Suppressor macrophage treated with lipopolysaccharide for 1 hour (primary cell): ENCODE measurements at places on chromosomes 4 and X.

- no peak for DNase-seq
Measured at GRCh38 chr4:170093973-170094535, 4.3 kb upstream of the AADAT start.

DNA sequence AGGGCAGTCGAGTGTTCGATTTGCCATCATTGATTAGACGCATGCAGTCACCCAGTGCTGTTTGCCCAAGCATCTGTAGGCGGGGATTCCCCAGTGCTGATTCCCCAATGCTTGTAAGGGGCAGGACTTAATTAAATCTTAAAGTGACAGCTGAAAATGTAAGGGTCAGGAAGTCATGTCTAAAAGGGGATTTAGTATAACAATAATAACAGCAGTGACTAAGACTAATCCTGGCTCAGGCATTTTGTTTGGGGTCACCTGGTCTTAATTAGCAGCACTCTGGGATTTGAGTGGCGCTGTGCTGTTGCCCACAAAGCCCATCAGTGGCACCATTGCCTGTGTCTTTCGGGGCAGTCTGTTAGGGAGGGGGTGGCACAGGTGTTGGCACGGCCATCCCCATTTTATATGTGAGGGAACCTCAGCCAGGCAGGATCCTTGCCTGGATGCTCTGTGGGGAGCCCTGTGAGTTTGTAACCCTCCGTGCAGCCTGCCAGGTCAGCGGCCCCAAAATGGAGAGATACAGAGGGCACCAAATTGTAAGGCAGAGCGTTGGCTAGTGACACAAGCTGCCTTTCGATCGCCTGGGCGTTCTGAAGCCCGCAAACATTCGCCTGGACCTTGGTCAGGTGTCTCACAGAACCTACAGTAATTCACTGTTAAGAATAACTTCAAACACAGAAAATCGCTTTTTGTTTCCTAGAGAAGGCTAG lies 146.7 kb downstream of the TBL1X start:
- DNase-seq, result no peak

- no peak for DNase-seq
Measured at GRCh38 chrX:116607776-116608175, 145.0 kb upstream of the CT83 start.

DNA sequence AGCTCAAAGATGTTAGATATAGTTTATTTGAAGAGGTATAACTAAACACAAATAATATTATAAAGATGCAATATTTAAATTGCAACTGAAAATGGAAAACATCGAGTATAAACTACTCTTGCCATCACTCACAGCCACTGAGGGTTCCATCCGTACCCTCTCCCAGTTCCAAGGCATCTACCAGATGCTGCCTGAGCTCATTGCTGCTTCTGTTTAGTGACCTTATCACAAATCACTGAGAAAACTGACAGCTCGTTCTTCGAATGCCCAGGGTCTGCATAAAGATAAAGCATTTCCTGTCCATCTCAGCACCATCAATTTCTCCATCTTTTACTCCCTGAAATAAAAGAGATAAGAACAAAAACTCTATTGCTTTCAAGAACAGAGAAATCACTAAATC lies 391.7 kb upstream of the NWD2 start:
- no peak for DNase-seq

GRCh38 chr4:4415107-4415805 lies 28.4 kb downstream of the NSG1 start:
- DNase-seq, result no peak

DNA sequence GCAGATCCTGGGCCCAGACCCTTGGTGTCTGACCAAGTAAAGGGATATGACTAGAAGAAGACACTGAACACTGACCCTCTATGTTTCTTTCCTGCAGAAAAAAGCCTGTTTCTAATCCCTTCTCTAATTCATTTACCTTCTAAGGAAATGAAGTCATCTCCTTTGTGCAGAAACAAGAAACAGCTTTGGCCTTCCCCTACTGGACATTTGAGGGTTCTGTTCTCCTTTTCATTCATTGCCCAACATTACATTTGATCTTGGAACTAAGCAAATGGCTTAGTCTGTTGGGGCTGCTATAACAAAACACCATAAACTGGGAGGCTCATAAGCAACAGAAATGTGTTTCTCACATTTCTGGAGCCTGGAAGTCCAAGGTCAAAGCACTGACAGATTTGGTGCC lies 20.0 kb downstream of the HCCS start:
- DNase-seq, result peak; percentile 34

GRCh38 chr4:187184508-187184907 lies 460.9 kb upstream of the FAT1 start:
- DNase-seq, result no peak

- DNase-seq, result no peak
Measured at GRCh38 chr4:144181391-144181790, 40.9 kb upstream of the GYPA start.

GRCh38 chrX:150533863-150534262 lies 34.6 kb upstream of the MTM1 start:
- peak; percentile 17 for DNase-seq
